ENCODE measurements at places on chromosomes 2 and 18.

DNA sequence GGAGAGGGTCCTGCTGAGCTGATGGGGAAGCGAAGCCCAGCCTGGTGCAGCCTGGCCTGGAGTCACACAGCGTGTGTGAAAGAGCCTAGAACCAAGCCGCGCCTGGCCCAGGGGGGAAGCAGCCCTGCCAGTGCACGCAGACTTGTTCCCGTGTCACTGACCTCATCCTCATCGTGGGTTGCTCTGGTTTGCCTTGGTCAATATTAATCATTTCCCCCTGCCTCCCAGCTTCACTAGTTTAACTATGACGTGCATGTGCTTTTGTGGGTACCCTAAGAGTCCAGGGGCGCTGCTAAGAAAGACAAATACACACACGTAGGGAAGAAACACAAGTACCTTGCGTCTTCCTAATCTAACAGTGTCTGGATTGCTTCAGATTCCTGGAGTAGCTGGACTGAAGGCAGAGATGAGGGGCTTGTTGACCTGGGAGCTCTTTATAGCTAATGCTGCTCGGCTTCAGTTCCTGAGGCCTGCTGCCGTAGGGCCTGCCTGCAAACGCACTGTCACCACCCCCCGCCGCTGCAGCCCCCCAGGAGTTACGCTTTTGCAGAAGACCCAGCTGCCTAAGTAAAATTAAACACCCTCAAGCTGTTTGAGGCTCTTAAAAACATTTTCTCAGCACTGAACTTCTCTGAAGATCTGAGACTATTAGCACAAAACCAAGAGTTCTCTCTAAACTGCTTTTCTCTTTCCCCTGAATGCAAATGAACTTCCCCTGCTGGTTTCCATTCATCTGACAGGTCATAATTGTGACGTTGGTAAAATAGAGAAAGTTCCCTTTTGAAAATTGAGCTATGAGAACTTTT, 159.2 kb downstream of the FAM210A start:
- no peak for DNase-seq

- DNase-seq = no peak
These were observed 116.0 kb downstream of the ZEB2 start for GRCh38 chr2:144403933-144404332.

DNA sequence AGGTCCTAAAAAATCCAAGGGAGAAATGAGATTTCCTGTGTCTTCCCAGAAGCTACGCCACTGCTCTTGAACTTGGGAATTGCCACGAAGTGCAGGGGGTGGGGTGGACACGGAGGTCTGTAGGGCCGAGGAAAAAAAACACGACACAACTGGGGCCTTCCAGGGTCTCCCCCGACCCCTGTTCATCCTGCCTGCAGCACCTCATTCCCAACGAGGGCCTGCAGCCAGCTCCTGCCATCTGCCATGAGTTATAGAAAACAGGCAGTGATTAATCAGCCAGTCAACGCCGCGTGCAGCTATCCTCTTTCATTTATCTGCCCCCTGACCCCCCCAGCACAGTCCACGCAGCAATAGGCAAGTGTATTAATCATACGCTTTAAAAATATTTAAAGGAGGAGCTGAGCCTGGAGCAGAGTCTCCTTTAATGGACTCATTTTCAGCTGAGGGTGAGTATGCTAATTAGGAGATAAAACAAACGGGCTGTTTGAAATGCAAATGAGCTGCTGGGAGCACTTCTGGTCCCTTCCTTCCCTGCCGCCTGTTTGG, 209.9 kb downstream of the TFCP2L1 start:
- peak; percentile 93 for DNase-seq

DNA sequence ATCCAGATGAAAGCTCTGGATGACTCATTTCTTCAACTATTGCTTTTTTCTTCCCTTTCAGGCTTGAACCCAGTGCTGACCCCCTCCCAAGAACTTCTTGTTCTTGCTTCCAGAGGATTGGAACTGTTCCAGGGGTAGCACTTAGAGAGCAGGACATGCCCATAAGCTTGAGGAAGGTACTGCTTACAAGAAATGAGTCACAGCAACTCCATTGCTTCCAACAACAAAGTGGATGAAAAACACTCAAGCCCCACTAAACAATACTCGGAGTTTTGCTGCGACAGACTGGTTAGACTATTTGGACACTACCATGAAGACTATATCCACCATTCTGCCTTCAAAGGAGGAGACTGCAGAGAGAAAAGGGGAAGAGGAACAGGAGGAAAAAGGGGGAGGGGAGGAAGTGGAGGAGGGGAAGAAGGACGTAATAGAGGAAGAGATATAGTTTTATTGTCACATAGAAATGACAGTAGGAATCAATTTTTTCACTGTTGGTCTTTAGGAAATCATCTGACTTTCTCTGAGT, 1.6 kb upstream of the EPC2 start:
- no peak for DNase-seq

DNA sequence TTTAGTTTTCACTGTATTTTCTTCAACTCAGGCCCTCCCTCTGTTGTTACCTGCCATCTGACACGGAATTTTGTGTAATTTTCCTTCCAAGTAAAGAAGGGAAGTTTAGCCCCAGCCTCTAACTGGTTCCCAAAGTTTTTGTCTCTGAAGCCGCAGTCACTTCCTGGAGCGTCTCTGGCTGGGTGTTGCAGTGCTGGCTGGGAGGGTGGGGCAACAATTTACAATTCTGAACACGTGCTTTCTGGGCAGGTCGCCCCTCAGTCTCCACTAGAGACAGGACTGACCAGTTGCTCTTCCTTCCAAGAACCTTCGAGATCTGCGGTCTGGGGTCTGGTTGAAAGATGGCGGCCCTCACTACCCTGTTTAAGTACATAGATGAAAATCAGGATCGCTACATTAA, 3.5 kb downstream of the CNDP2 start:
- no peak for DNase-seq

DNA sequence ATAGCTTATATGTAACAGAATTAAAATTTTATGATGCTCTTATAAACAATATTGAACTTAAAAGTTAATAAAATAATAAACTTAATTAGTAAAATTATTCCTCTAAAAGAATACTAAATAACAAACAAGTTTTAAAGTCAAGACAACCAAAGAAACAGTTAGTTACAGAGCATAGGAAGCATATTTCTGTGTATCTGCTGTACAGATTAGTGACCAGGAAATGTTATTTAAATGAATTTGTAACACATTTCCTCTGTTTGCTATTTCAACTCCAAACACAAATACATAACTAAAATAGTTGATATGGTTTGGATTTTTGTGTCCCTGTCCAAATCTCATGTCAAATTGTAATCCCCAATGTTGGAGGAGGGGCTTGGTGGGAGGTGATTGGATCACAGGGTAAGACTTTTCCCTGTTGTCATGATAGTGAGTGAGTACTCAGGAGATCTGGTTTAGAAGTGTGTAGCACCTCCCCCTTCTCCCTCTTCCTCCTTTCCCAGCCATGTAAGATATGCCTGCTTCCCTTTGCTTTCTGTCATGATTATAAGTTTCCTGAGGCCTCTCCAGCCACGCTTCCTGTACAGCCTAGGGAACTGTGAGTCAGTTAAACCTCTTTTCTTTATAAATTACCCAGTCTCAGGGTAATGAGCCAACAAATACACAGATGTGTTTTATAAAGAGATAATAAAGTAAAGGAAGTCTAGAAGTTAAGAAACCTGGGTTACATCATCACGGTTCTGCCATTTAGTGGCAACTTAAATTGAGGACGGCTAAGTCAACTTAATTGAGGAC, 51.8 kb downstream of the ROCK2 start:
- no peak for DNase-seq

GRCh38 chr2:120344976-120345581, 857 bp upstream of the INHBB start:
- DNase-seq = peak; percentile 49

- DNase-seq = no peak
These were observed 119.5 kb downstream of the NUP35 start for GRCh38 chr2:183243758-183244157.

DNA sequence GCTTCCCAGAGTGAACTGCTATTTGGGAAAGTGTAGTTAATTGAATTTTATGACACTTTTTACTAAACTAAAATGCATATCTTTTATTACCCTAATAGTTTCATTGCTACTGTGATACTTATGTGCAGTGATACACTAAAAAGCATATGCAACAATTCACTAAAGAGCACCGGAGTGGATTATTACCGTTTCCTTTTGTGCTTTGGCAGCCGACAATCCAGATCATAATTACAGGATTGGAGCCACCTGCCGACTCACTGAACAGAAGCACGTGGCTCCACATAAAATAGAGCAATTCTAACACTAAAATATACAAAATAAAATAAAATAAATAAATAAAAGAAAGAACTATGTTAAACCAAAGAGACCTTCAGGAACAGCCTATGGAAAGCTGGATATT, 583.4 kb downstream of the NRXN1 start:
- DNase-seq = no peak

GRCh38 chr18:396251-396555, 104.3 kb downstream of the COLEC12 start:
- DNase-seq = no peak

DNA sequence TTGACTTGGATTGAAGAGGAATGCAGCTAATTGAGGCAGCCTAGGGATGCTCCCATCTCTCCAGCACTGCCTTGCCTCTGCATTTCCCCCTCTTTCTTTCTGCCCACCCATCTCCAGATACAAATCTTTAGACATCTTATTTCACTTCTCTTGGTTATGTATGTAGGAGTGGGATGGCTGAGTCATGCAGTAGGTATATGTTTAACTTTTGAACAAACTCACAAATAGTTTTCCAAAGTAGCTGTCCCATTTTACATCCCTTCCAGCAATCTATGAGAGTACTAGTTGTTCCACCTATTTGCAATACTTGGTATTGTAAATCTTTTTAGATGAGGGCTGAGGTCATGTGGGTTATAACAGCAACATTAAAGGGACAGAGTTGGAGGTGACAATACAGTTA, 329.9 kb downstream of the DYSF start:
- no peak for DNase-seq

DNA sequence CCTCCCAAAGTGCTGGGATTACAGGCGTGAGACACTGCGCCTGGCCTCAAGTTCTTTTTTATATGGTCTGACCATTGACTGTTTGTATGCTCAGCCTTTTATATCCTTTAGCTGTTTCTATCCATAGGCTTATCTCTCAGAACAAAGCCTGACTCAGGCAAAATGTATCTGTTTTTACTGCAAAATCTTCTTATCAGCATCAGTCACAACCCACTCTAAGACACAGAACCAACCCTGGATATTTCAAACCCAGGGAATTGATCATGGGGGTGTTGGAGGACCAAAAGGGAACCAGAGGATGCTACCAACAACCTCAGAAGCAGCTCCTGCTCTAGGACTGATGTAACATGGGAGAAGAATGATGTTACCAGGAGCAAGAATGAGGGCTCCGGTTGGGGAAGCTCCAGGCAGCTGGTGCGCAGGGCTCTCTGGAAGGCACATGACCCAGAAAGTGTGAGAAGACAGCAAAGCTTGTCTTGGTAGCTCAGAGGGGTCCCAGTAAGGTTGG, 75.3 kb upstream of the NCK2 start:
- DNase-seq = no peak

GRCh38 chr2:216856406-216857065, 3.3 kb downstream of the TNP1 start:
- DNase-seq = no peak

DNA sequence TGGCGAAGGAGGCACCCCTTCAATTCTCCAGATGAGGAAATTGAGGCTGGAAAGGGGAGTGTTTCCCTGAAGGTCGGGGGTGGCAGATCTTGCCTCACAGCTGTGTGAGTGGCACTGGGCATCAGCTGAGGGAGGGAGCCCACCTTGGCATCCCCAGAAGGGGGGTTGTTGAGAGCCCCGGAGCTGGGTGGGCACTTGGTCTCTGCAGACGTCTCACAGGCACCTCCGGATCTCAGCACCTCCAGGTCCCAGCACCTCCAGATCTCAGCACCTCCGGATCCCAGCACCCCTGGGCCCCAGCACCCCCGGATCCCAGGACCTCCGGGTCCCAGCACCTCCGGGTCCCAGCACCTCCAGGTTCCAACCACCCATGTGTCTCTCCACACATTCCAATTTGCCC, 137.9 kb downstream of the NFATC1 start:
- no peak for DNase-seq

Data from NCI-H526 treated with DMSO at 0.1 percent for 48 hours (cell line).